ENCODE measurements at places on chromosomes 2 and 18.

GRCh38 chr2:172231508-172231907, 128.8 kb upstream of the DLX2 start:
- DNase-seq: no peak

DNA sequence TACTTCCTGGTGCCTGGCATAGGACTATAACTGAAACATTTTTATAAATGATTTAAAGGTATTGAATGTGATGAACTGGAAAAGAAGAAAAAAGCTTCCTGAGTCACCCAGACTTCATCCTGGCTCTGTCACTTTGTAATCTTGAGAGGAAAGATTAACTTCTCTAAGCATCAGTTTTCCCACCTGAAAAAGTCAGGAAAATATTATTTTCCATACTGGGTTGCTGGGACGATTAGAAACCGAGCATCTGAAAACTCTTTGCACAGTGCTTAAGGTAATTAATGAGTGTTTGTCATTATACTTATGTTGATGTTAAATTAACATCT, 71.8 kb downstream of the FMNL2 start:
- no peak for DNase-seq

GRCh38 chr2:217482056-217482710, 520.6 kb downstream of the TNS1 start:
- no peak for DNase-seq

DNA sequence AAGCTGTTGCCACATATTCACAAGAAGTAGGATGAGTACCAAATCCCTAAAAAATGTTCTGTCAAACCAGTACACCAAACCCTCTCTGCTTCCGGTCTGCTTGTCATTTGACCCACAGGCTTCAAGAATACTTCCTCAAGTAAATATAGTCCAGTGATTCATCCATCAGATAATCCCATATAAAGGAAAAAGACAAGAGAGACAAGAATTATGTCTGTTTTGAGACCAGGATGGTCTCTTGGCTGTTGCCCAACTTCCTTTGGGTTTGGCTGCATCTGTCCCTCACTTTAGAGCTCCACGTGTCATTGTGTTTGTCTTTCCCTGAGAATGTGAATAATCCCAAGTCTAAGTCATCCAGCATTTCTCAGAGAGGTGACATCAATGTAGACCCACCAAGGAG, 91.5 kb upstream of the NRP2 start:
- no peak for DNase-seq

DNA sequence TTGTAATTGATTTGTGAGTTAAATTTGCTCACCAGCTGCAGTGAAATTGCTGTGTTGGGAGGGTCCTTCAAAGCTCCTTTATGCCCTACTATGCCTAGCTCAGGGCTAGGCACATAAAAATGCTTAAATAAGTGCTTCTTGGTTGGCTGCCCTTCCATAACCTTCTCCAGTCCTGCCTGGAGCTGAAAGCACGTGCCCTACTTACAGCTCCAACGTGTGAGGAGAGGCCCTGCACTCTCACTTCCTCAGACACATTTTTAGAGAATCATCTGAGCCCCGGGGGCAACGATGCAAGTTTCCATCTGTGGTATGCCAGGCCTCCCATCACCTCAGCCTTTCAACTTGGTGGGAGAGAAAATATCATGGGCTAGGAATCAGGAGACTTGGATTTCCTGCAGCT, 202.7 kb downstream of the BCL11A start:
- no peak for DNase-seq

DNA sequence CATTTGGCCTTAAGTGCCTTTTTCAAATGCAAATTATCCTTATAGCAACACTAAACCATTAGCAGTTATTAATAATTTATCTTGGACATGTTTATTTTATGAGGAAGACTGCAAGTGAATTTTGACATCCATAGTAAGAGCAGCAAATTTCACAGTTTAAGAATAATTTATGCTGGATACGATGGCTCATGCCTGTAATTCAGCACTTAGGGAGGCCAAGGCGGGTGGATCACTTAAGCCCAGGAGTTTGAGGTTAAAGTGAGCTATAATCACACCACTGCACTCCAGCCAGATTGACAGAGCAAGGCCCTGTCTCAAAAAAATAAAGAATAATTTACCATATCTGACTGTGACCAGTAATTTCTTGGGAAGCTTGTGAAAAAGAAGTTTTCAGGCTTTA, 286.2 kb downstream of the TMX3 start:
- no peak for DNase-seq

GRCh38 chr2:191217580-191217979, 27.6 kb upstream of the MYO1B start:
- DNase-seq: peak; percentile 84

- DNase-seq: no peak
These were observed 18.5 kb upstream of the BOD1L2 start for GRCh38 chr18:57128220-57128932.

- no peak for DNase-seq
These were observed 184.1 kb downstream of the MTCL1 start for GRCh38 chr18:8889489-8889888.

GRCh38 chr2:102632380-102633175, 13.2 kb downstream of the SLC9A2 start:
- no peak for DNase-seq

GRCh38 chr18:46917803-46918600, 600 bp downstream of the KATNAL2 start:
- no peak for DNase-seq

- DNase-seq: no peak
These were observed 55.5 kb upstream of the ADAM23 start for GRCh38 chr2:206387808-206388207.

GRCh38 chr2:212915121-212915782, 236.2 kb downstream of the IKZF2 start:
- DNase-seq: no peak

GRCh38 chr2:4420032-4420431, 716.7 kb downstream of the DCDC2C start:
- DNase-seq: no peak

DNA sequence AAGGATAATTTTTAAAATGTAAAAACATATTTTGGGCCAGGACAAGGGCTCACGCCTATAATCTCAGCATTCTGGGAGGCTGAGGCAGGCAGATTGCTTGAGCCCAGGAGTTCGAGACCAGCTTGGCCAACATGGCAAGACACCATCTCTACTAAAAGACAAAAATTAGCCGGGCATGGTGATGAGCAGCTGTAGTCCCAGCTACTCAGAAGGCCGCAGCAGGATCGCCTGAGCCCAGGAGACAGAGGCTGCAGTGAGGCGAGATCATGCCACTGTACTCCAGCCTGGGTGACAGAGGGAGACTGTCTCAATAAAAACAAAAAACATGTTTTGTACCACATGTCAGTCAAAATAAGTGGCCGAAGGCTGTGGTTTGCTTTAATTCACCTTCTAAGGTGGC, 122.5 kb downstream of the HDAC4 start:
- no peak for DNase-seq

DNA sequence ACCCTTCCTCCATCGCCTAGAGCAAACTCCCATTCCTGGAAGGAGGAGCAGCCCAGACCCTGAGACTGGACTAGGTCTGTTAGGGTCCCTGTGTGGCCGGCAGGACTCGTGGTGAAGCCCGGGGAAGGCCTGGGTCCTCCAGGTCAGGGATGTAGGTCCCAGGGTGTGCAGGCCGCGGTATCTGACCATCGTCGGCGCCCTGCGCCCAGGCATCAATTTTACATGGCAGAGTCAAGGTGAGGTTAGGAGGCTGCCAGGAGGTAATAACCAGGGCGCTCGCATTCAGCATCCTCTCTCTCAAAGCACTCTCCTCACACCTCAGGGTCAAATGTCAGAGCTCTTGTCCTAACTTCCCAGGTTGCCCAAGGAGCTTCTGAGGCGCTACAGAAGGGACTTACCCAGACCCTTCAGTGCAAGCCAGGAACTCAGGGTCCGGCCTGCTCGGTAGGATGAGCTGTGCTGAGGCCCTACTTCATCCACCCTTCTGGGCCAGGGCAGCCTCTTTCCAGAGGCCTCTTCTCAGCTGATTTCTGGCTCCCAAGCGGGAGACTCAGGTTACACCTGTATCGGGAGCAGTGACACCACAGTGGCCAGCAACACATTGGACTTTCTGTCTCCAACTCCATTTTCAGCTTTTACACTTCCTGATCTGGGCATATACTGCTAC, 628 bp downstream of the SH2D6 start:
- DNase-seq: no peak

GRCh38 chr2:98882368-98882767, 53.7 kb downstream of the CRACDL start:
- DNase-seq: no peak

GRCh38 chr18:44887227-44887631, 206.5 kb downstream of the SETBP1 start:
- peak; percentile 60 for DNase-seq

DNA sequence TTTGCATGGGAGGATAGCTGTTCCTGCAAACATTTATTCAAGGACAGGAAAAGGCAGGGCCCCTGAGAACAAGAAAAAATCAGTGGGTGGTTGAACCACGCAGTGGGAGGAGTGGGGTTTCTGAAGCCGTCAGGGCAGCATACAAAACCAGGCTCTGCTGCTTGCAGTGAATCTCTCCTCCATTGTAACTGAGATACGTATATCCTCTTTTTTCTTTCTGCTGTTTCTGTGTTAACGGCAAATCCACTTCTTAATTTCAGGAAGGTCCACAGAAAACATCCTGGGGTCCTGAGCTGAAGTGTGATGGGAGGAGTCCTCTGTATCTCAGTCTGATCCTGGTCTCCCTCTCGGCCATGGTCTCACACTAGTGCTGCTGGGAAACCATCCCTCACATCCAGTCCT, 27.2 kb upstream of the KCNF1 start:
- DNase-seq: no peak

GRCh38 chr2:160087854-160088745, 25.7 kb upstream of the PLA2R1 start:
- DNase-seq: peak; percentile 21

- DNase-seq: no peak
These were observed 88.7 kb downstream of the ADAM23 start for GRCh38 chr2:206531996-206532543.

DNA sequence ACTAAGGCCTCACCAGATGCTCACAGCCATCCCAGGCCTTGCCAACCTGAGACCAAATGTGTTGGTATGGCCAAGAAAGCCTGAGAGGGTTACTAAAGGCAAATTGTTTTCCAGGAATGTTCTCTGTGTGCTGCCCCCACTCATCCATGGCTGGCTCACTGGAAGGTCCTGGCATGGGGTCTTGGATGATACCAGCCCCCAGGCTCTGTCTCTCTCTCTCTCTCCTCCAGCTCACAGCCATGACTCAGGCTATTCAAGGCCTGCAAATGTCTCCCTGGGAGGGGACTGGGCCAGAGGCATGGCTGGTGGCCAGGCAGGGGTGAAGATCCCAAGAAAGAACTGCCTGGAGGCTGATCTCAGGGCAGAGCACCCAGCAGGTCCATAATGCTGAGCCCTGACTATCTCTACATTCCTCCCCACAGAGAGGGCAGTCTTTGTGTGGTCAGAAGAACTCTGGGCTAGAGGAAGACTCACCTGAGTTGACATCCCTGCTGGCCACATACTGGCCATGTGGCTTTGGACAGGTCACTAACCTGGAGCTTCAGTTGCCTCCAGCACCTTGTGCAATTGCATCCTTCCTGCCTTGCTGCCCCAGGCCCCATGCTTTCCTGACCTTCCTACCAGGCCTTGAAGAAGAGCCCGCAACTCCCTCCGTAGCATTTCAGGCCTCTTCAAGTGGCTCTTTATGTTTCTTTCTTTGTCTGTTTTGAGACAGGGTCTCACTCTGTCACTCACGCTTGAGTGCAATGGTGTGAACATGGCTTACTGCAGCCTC, 150.4 kb downstream of the ZFP36L2 start:
- no peak for DNase-seq

- peak; percentile 41 for DNase-seq
These were observed 2.2 kb downstream of the NXPH2 start for GRCh38 chr2:138777996-138778395.

DNA sequence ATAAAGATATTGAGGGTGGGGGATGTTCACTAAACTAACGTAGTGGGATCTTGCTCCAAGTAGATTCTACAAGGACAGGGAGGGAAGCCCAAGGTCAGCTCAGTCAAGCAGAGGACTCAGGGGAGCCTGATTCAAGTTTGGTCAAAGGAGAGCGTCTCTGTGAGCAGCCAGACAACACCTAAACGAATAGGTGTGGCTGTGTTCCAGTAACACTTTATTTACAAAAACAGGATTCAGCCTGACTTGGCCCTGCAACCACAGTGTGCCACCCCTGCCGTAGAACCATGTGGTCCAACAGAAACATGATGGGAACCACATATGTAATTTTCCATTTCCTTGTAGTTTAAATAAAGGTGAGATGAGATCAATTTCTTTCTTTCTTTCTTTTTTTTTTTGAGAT, 18.1 kb upstream of the FZD5 start:
- DNase-seq: no peak

DNA sequence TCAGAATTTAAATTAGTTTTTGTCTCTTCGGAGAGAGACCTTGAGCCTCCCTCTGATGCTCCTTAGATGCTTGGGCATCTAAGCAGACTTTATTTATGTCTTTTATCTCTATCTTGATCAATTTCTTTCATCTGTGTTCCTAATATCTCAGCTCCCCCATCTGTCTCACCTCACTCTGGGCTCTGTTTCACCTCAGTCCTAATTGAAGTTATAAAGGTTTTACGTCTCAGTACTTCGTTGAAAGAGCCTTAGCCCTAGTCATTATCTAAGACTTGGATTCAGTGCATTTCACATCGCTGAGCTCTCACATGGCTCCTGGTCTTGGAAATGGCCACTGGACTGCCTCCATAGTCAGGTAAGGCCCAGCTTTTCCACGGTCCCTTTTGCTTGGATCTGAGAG, 13.8 kb upstream of the CTLA4 start:
- DNase-seq: no peak

GRCh38 chr2:68663371-68664156, 20.2 kb downstream of the PROKR1 start:
- DNase-seq: no peak

- no peak for DNase-seq
These were observed 8.2 kb downstream of the NFATC1 start for GRCh38 chr18:79403723-79404566.

DNA sequence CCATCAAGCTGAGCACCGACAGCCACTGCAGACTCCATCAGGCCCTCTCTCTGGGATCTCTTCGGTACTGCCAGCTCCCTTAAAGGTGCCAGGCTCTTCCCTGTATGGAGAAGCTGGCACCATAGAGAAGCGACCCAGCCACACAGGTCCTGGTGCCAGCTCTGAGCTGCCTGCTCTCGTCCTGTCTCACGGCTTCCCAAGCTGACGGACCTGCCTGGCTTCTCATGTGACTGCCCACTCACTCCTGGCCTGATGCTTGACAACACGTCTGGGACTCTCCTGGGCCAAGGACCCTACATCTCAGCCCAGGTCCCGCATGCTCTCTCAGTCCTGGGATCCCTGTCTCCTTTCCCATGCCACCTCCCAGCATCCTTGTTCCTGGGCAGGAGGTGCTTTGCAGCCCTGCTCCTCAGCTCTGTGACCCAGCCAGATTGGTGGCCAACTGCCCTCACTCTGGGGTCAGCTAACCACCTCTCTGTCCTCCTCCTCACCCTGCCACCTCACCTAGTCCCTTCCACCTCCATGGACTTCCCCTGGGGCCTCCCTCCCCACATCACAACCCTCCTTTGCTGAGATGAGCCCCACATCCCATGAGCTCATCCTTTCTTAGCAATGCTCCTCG, 12.5 kb upstream of the ATOH8 start:
- DNase-seq: no peak

- peak; percentile 13 for DNase-seq
These were observed 141.5 kb downstream of the SPHKAP start for GRCh38 chr2:228039752-228040534.

GRCh38 chr2:160700021-160700814, 206.6 kb upstream of the RBMS1 start:
- no peak for DNase-seq

GRCh38 chr18:56377231-56377630, 261.2 kb downstream of the TXNL1 start:
- no peak for DNase-seq

- no peak for DNase-seq
These were observed 9.8 kb downstream of the WDR43 start for GRCh38 chr2:28904295-28904694.

GRCh38 chr18:67135981-67136380, 380.5 kb downstream of the DSEL start:
- no peak for DNase-seq

All from Caki2 (cell line).